ENCODE measurements at places on chromosomes 4 and X. TPM values are rescaled to one million over a fixed set of nuclear protein-coding genes. Genes with fewer than 3 reads are reported as not detected.

- DNase-seq, result no peak
These were observed 13.9 kb downstream of the FNIP2 start for GRCh38 chr4:158782551-158783360.

- DNase-seq, result peak; percentile 51
These were observed 51.7 kb upstream of the CHRDL1 start for GRCh38 chrX:110847334-110847733.

GAGE2A gene
- polyA plus RNA-seq, result not detected

- DNase-seq, result peak; percentile 65
These were observed 52.1 kb downstream of the PDGFRA start for GRCh38 chr4:54281054-54281766.

DNA sequence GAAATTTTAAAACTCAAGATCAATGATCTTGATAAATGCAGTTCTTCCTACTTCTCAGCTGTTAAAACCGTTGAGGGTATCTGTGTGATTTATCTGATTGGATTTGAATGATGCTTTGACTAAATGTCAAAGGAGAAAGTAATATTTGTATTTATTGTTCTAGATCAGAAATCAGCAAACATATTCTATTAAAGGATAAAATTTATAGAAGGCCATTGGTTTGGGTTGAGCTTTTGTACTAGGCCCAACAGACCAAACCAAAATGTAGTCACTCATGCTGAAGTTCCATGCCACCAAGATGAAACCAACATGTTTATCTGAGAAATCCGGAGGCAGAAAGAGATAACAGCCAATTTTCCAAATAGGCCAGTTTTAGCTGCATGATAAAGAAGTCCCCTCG lies 64.5 kb upstream of the BMP2K start:
- no peak for DNase-seq

- DNase-seq, result no peak
These were observed 3.3 kb upstream of the DUSP9 start for GRCh38 chrX:153643431-153644351.

DNA sequence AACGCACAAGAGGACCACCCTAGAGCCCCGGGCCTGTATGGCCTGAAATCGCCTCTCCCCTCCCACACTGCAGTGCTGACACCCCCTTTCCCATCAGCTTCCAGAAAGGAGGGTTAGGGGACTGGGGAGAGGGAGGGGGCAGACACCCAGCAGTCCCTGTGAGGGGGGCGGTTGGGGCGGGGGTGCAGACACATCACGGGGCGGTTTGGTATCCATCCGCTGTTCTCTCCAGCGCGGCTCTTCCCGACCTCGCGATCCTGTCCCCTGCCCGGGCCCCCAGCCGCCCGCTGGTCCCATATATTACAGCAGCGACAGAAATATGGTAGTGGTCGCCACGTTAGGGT lies 404 bp upstream of the GPRASP2 start:
- no peak for DNase-seq

ZIC3 gene
- polyA plus RNA-seq, result not detected

DNA sequence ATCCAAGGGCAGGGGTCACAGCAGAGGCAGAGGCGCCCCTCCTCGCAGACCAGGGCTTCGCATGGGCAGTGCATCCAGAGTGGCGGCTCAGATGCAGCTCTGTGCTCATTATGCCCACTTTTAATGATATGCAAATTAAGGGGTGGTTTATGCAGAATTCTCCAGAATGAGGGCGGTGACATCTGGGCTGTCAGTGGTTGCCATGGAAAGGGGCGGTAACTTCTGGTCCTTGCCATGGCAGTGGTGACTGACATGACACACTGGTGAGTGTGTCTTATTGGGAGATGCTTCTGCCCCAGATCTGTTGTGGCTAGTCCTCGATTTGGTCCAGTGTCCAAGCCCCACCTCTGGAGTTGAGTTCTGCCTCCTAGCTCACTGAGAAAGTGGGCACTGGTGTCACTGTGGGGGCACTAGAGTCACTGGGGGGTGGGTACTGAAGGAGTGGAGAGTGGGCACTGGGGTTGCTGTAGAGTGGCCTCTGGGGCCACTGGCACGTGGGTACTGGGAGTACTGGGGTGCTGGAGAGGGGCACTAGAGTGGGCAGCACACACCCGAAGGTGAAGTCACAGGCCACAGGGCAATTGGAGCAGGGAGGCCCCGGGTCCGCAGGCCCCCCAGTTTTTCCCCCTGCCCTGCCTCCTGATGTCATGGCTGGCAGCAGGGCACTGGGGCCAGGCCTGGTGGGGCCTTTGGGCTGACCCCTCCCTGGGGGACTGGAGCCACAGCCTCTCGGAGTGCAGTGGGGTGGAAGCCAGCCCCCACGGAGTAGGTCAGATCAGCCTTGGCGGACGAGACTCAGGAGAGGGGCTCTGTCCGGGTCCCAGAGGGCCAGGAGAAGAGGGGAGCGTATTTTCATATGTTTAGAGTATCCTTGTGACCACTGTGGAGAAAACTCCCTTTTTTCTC lies 98.6 kb upstream of the NKX1-1 start:
- no peak for DNase-seq

DNA sequence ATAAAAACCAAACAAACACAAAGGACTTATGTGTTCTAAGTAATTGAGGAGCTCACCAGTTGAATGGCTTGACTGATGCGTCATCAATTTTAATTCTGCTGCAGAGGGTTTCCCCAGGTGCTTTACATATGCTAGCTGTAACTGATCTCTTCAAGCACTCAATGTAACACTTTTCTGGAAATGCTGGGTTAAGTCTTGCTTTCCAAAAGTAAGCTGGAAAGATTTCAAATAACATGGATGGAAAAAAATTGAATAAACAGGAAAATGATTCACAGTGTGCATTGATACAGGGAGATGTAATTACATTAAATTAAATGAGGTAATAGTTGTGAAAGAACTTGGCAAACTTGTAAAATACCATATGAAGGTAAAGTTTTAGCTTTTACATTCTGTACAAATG lies 186.7 kb upstream of the WDFY3 start:
- DNase-seq, result no peak

DNA sequence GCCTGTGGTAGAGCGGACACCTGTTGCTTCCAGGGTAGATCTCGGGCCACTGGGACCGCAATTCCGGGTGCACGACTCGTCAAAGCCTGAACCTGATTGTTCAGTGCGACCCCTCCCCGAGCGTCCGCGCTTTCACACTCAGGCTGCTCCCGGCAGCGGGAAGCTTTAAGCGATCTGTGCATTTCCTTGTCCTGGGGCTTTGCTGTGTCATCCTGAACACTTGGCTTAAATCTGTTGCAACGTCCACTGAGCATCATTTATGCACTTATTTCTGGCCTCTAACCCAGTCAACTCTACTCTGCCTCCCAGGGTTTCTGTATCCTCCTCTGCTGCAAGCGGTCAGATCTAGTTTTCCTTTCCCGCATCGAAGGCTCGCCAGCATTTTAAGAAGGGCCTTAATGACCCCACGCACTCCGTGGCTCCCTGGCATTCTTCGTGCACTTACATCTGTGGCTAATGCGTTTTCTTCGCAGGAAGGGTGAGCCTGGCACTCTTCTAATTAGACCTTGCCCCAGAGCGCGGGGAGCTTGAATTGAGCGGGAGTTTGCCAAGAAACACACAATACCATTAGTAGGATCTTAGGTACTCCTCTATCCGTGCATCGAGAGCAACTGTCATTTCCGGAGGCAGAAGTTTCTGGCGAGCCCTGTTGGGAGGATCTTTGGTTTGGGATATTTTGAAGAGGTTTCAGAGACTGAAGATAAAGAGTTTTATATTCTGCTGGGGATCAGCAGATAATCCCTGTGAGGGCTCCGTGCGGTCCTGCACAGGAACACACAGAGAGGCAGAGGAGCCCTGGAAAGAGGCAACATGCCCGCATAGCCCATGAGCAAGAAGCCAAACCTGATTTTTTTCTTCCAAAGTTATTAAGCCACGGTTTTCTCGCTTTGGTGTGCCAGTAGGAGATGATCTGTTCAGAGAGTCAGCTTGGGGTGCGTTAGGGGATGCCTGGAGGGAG lies 654 bp upstream of the DDIT4L start:
- no peak for DNase-seq

PDE5A gene
- polyA plus RNA-seq, result 64.0 TPM

GRCh38 chr4:22873899-22874298 lies 181.2 kb downstream of the GBA3 start:
- no peak for DNase-seq

GRCh38 chr4:84235126-84235944 lies 263.8 kb downstream of the NKX6-1 start:
- no peak for DNase-seq

DNA sequence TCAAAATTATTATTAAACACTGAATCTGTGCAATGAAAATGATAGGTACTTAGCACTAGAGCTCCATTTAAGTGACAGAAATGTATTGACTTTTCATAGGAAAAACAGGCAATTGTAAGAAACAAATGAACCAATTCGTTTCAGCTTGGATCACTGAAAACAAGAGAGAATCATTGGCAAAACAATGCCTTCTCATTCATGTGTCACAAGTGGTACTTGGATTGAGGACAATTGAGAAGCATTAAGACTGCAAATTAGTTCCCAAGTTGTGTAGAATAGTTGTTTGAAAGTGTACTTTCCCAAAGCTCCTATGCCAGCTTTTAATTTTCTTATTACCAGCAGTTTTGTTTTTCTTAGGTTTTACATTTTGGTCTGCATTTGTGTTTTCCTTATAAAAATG lies 20.6 kb downstream of the CNKSR2 start:
- no peak for DNase-seq

GRCh38 chrX:40166582-40166981 lies 68.8 kb upstream of the BCOR start:
- no peak for DNase-seq

ANTXR2 gene
- polyA plus RNA-seq, result 67.7 TPM

AMER1 gene
- 7.8 TPM for polyA plus RNA-seq

DNA sequence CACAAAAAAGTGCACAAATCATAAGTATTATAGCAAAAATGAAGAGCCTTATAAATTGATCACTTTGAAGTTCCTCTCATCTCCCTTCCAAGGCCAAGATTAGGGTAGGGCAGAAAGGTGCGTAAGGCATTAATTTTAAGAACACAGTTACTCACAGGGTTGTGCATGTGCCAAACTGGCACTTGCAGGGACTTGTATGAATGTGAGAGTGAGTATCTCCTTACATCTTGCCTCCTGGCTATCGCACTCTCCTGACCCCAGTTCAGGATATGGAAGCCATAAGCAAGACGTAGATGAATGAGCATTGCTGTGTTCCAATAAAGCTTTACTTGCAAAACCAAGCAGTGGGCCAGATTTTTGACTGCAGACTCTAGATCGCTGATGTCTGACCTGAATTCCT lies 510.1 kb upstream of the AADAT start:
- DNase-seq, result no peak

DNA sequence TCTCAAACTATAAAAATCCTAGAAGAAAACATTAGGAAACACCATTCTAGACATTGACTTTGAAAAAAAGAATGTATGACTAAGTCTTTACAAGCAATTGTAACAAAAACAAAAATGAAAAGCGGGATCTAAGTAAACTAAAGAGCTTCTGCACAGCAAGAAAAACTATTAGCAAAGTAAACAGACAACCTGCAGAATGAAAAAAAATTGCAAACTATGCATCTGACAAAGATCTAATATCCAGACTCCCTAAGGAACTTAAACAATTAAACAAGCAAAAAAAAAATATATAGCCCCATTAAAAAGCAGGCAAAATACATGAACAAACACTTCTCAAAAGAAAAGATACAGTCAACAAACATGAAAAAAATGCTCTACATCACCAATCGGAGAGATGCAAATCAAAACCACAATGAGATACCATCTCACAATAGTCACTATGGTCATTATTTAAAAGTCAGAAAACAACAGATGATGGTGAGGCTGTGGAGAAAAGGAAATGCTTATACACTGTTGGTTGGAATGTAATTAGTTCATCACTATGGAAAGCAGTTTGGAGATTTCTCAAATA lies 168.1 kb downstream of the EPHA5 start:
- DNase-seq, result no peak

- DNase-seq, result no peak
These were observed 47.5 kb upstream of the CLDN34 start for GRCh38 chrX:9919632-9920172.

DNA sequence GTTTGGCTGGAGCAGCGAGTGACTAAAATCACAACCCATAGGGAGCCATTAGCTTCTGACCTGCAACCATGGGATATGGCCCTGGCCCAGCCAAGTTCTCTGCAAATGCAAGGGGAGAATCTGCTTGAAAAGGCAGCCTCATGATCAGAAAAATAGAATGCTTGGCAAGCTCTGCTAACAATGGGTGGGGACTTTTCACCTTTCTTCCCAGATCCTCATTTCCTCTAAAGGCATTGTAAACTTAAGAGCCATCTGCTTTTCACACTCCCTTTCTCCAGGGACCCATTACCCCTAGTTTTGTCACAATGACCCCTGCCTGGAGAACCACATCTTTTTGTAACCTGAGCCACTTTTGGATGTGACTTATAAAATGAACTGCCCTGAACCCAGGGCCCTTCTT lies 104.3 kb downstream of the PARM1 start:
- no peak for DNase-seq

MAOB gene
- polyA plus RNA-seq, result 13.3 TPM

DNA sequence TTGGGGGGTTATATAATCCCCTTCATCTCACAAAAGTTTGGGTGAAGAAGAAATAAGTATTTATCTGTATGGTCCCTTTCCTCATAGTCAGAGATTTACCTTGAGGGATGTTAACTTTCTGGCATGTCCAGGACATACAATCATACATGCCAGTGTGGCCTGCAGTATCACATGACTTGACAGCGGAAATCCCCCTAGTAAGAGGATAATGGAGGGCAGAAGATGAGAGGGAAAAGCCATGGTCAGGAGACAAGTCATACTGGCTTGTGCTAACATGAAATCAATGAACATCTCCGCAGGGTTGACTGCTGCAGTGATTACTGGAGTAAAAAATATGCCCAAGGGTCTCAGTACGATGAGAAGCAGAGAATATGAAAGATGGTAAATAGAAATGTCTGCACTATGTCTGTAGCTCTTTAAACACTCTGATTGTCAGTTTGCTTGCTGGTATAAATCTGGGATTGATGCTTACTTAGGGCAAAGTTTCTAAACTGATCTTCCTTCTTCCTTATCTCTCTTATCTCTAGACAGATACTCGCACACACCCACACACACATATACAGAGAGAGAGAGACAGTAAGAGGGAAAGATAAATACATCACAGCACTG lies 1385.6 kb upstream of the ADGRL3 start:
- no peak for DNase-seq

DNA sequence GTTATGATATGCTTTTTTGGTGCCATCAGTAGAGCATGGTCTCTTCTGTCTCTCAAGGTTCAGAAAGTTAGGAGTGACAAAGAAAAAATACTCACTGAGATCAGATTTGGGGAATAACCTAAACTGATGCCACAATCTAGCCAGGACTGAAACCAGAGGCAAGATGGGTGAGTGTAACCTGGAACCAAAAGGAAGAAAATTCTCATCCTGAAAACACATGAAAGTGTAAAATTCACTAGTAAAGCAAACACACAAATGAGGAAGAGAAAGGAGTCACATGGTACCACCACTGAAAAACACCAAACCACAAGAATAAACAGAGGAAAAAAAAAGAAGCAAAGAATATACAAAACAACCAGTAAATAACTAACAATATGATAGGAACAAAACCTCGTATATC lies 96.4 kb downstream of the ANXA10 start:
- DNase-seq, result no peak

- no peak for DNase-seq
These were observed 124.8 kb upstream of the EOLA2 start for GRCh38 chrX:150063138-150063518.
